ENCODE measurements at places on chromosomes 11 and 22.
A peak's percentile ranks its signal among the peaks of the same experiment; 100 is the strongest.

DNA sequence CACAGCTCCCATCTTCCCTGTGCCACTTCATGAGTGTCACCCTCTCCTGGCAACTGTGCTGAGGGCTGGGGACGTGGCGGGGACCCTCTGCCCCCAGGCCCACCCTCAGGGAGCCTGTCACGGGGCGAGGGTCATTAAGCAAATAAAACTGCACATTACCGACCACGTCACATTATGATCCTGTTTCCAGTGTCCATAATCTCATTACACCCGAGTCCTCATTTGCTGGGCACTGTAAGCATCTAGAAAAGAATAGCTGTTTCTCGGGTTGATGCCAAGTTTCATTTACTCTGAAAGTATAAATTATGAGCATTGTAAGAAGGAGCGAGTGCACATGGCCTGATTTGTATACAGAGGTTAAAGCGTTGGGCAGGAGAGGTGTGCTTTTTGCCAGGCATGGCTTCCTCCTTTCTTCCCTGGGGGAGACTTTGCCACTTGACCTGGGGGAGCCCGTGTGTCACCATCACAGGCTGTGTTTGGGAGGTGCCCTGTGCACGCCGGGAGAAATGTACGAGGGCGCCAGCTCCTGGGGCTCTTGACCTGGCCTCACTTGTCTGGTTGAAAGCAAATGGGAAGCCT lies 50.5 kb downstream of the LRP5 start:
- no peak for DNase-seq

GRCh38 chr11:1667121-1667850 lies 29.7 kb upstream of the KRTAP5-6 start:
- DNase-seq: no peak

DNA sequence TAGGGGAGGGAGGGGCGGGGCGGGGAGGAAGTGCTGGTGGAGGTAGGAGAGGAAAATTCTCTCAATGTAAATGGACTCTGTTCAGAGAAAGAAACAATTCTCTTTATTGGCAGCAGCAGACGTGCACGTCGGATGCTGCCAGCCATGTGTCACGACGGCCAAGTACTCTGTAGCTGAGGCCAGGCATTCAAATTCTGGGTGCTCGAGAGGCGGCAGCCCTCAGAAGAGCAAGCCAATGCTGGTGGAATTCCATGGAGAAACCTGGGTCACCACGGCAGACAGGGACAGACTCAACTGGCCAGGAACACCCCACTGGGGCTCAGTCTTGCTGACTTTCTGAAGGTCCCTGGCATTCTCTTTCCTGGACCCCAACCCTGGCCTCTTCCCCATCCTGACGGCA lies 90.8 kb downstream of the ABTB2 start:
- no peak for DNase-seq

- DNase-seq: peak; percentile 94
These were observed 3.0 kb upstream of the MYBPC3 start for GRCh38 chr11:47355283-47356128.

GRCh38 chr11:133936136-133936535 lies 20.6 kb downstream of the IGSF9B start:
- no peak for DNase-seq

DNA sequence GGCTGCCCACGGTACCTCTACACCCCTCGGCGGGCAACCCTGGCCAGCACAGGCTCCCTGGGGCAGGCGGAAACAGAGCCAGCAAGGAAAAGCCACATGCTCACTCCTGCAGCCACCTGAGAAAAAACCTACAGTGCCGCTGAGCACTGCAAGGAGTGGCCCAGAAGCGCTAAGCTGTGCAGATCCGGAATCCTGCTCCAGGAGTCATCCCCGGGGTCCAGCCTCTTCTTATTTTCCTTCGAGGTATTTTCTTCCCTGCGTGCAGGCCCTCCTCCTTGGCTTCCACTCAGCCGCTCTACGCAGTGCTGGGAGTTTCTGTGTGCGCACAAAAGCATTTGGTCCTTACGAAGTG lies 81.0 kb downstream of the TRMU start:
- peak; percentile 72 for DNase-seq

GRCh38 chr22:45817745-45818423 lies 146.2 kb downstream of the ATXN10 start:
- DNase-seq: no peak

GRCh38 chr11:65262381-65262680 lies 569 bp downstream of the POLA2 start:
- no peak for DNase-seq

GRCh38 chr11:73189723-73190556 lies 28.1 kb upstream of the P2RY2 start:
- DNase-seq: no peak

GRCh38 chr11:76007166-76007565 lies 192.2 kb downstream of the UVRAG start:
- DNase-seq: no peak

DNA sequence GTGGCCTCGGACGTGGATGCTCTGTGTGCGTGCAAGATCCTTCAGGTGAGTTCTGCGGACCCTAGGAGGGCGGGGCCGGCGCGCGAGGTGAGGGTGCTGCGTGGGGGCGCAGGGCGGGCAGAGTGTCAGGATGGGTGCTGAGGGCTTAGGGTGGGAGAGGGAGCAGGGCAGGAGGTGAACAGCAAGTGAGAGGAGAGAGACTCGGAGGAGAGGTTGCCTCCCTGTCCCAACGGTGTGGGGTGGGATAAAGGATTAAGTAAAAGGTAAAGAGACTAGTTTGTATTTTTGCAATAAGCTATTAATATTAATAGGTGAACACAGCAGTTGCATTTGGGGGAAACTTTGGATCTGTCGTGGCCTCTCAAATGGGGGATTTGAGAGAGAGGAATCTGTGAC lies 451 bp downstream of the CDC45 start:
- DNase-seq: no peak

DNA sequence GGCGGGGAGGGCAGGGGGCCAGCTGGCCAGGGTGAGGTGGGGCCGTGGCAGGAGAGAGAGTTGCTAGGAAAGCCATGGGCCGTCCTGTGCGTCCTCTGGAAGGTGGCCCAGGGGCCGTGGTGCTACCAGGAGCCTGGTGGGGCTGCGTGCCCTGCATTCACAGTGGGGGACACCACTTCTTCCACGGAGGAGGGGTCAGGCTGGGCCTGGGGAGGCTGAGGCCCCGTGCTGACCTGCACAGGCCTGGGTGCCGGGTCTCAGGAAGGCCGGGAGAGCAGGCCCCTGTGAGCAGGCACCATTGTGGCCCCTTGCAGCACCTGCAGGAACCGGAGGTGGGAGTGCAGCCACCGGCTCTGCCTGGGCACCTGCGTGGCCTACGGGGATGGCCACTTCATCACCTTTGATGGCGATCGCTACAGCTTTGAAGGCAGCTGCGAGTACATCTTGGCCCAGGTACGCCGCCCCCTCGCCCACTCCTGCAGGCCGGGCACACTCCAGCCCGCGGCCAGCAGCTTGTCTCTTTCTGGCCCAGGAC lies 12.0 kb downstream of the MUC5B start:
- DNase-seq: no peak

All from trophoblast cell (in vitro differentiated cells and primary cell).